ENCODE measurements at places on chromosomes 1 and 21. TPM values are rescaled to one million over a fixed set of nuclear protein-coding genes. Genes with fewer than 3 reads are reported as not detected.
A peak's percentile ranks its signal among the peaks of the same experiment; 100 is the strongest.

DNA sequence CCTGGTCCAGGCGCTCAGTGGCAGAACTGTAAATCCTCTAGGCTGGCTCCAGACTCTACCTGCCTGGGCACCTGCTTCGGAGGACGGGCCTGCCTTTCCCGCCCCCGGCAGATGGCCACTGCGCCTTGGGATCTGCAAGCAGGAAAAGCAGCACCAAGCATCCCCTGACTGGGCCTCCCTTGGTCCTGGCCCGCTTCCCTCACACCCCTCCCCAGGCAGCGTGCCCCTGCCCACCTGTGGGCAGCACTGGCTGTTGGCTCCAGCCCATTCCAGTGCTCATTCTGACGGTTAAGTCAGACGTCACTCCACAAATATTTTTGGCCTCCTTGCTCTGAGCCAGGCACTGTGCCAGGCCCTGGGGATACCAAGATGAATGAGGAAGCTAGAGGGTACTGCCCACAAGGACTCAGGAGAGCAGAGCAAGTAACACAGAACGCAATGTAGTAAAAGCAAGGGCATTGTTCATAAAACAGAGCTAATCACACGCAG, 22.0 kb upstream of the BLACAT1 start:
- DNase-seq, result peak; percentile 87

- DNase-seq, result no peak
These were observed 182.9 kb downstream of the FMN2 start for GRCh38 chr1:240274569-240274968.

DNA sequence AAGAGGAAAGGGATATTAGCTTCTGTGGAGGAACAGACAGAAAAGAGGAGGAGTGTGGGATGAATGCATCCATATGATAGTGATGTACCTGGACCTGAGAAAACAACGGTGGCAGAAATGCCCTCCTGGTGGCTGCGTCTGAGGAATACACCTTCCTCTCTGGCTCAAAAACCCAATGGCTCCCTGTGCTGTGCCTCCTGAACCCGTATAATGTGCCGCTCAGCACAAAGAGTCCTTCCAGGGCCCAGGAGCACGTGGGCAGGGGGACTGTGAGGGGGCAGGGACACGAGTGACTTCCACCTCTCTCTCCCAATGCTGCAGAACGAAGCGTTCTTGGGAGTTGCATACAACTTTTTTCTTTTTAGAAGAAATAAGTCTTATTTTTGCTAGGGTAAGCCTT, 31.2 kb downstream of the IRF2BP2 start:
- no peak for DNase-seq

Gene RWDD3
- 23.4 TPM for polyA plus RNA-seq

GRCh38 chr1:54816130-54816529, 15.0 kb upstream of the TTC22 start:
- no peak for DNase-seq

Gene KRTCAP2
- 255 TPM for polyA plus RNA-seq

Gene LENEP
- not detected for polyA plus RNA-seq

DNA sequence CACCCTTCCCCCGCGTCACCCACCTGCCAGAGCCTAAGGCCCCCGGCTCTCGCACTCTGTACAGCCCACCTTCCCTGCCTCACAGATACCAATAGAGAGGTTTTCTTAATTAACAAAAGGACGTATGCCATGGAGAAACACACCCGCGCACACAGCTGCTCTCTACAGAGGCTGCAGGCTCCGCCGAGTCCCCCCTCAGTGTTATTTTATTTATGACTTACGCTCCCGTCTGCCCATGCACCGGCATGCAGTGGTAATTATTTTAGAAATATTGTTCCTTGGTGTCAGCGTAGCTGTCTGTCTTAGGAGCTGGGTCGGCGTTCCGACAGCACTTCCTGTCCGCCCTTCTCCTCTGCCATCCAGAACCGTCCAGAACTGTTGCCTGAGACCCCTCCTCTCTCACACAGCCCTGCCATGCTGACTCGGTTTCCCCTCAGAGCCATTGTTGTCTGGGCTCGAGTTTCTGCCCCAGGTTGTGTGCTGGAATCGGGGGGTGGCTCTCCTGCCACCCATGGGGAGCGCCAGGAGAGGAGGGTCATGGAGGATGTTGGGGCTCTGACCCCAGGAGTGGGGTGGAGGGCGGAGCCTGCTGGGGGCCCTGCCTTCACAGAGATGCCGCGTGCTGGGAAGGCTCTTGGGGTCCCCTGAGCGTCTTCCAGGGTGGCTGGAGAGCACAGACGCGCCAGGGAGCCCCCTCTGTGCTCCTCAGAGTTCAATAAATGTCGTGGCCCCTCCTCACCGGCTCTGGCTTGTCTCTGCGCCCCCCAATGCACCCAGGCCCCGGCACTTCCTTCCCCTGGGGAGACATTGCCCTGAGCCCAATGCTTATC, 39.6 kb upstream of the COL6A1 start:
- no peak for DNase-seq

Gene ZFP69B
- 2.0 TPM for polyA plus RNA-seq

Gene MEX3A
- polyA plus RNA-seq, result 0.03 TPM

DNA sequence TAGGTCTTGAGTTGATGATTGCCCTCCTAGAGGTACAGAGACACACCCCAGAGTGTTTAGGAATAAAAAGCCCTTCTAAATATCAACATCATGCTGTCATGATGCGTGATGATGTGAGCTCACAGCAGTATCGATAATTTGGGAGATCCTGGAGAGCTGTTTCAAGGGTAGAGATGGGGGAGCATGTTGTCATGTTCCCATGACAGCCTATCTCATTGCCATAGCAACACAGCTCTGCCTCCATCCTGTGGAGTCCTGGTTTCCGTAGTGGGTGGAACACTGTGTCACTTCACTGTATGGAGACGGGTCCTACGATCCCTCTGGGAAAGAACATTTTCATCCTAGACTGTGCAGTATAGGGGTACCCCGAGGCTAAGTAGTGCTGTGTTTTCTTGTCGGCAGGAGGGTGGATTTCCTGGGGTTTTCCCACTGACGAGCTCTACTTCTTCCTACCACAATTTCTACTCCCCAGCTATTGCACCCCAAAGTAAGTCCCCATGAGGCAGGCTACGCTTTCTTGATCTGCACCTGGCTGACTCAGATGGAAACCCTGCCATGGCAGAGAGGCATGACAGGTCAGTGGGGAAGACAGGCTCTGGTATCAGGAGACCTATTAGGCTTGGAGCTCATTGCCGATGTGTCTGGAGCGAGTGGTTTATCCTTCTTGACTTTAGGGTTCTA, 7.2 kb downstream of the KISS1 start:
- DNase-seq, result no peak

Gene TAL1
- 0.63 TPM for polyA plus RNA-seq

DNA sequence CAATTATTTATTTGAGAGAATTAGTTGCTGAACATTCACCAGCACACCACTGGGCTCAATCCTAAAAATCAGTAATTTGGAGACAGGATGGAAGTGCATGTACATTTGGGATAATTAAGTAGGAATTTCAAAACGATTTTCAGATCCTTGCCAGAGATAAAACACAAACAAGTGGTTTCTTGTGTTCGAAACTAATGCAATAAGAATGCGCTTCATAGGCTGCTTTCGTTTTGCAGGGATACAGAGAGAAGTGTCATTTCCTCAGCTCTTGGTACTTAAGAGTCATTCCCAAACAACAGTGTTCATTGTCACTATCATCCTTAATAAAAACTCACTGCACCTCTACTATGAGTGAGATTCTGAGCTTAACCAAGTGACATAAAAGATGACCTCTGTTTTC, 20.6 kb upstream of the USP24 start:
- DNase-seq, result no peak

GRCh38 chr1:100657876-100658715, 61.4 kb upstream of the VCAM1 start:
- peak; percentile 53 for DNase-seq

- no peak for DNase-seq
These were observed 15.2 kb upstream of the AGO3 start for GRCh38 chr1:35915693-35916092.

DNA sequence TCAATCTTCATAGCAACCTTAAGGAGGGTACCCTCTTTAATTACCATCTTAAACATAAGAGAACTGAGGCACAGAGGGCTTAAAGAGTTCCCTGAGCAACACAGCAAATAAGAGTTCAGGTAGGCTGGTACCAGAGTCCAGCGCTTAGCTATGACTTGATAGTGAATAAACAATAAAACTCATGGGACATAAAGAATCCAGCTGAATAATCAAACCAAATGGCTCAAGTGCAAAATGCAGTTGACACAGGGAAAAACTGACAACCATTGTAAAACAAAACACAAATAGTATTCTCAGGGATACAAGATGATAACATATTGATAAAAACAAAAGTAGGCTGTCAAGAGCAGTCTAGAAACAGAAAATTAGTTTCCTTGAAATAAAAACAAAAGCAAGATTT, 176.9 kb upstream of the HMGB4 start:
- DNase-seq, result no peak

Data from aorta (tissue), 5 donors.